Fibroblast of lung (primary cell): ENCODE measurements at places on chromosomes 13 and 19.

GRCh38 chr19:34461375-34462100 is 20.0 kb upstream of the WTIP start:
- DNase-seq: peak; percentile 30

DNA sequence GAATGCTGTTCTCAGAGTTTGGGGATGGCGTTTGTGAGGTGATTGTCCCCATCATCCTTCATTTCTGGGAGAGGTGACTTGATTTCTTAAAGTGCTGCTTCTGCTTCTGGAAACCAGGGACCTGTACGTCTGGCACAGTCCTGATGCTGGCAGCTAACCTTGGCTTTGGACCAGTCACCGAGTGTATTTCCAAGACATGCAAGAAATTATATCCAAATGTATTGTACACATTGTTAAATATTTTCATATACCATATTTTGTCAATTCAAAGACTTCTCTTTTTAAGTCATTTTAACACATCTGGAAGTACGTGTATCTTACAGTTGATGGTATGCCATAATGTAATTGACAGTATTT is 97.4 kb downstream of the ARHGEF7 start:
- DNase-seq: no peak

- DNase-seq: peak; percentile 81
Measured at GRCh38 chr19:6021878-6022569, 44.1 kb upstream of the RANBP3 start.

GRCh38 chr19:9847087-9847671 is 12.1 kb downstream of the PIN1 start:
- DNase-seq: peak; percentile 95

GRCh38 chr19:35565016-35565856 is 1.8 kb upstream of the ATP4A start:
- DNase-seq: no peak

DNA sequence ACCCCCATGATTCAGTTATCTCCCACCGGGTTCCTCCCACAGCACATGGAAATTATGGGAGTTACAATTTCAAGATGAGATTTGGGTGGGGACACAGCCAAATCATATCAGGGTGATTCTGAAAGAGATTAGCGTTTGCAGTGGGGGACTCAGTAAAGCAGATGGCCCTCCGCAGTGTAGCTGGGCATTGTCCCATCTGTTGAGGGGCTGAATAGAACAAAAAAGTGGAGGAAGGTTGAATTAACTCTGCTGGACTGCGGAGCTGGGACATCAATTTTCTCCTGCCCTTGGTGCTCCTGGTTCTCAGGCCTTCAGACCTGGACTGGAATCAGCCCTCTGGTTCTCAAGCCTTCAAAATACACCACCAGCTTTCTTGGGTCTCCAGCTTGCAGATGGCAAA is 55.2 kb upstream of the CACNA1A start:
- DNase-seq: no peak

- no peak for DNase-seq
Measured at GRCh38 chr19:20482721-20483120, 82.9 kb downstream of the ZNF737 start.

DNA sequence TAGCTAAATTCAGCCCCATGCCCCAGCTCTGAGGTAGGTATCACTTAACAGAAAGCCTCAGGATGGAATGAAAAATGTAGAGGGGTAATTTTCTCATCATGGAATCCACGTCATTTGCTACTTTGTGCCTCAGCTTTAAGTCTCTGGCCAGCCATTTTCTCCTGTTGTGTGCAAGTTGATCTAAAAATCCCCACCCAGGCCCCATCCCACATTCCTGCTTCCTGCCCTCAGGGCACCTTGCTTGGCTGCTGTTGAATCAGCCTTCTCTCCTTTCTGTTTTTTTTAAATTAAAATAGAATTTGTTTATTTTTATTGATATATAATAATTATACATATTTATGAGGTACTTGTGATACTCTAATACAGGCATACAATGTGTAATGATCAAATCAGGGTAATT is 179.9 kb upstream of the TSHZ3 start:
- DNase-seq: no peak

DNA sequence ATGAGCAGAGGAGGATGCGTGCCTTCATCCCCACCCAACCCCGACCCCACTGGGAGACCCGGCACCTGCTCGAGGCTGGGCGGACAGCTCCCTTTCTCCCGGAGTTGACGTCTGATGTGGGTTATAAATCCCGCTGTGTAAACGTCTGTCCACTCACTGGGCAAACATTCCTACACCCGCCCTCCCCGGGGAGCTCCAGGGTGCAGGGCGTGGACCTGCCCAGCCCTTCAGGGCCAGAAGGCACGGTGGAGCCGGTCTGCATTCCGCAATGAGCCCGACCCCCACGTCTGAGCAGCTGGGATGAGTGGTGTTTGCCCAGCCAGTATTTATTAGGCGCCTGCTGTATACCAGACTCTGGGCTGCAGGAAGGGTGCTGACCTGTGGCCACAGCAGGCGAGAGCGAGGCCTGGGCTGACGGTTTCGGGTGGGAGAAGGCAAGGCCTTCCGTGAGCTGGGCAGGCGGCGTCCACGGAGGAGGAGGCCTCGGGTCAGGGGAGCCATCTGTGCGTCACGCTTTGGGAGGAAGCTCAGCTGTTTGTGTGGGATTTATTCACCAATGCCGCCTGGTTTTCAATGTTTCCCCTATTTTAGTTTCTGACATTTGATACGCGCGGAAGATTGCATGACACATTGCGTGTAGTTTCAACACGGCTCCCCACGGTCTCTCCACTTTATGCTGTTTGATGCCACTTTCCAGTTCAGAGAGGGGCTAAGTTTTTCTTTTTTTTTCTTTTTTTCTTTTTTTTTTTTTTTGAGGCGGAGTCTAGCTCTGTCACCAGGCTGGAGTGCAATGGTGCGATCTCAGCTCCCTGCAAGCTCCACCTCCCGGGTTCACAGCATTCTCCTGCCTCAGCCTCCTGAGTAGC is 2.0 kb downstream of the MISP start:
- DNase-seq: peak; percentile 84

DNA sequence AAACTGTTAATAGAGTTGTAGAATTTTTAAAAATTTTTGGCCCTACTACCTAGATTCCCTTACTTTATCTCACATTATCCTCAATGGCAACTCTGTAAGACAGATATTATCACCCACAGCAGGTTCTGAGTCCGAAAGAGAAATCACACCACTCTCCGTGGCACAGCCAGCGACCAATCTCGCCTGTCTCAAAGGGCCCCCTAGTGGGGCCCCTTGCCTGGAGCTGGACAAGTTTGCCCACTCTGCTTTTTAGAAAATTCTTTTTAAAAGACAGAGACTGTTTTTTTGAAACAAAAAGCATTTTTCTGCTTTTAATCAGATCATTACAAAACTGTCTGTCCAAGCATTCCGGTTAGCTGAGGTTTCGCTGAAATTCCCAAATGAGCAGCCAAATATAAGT is 21.7 kb downstream of the PHF11 start:
- DNase-seq: no peak

DNA sequence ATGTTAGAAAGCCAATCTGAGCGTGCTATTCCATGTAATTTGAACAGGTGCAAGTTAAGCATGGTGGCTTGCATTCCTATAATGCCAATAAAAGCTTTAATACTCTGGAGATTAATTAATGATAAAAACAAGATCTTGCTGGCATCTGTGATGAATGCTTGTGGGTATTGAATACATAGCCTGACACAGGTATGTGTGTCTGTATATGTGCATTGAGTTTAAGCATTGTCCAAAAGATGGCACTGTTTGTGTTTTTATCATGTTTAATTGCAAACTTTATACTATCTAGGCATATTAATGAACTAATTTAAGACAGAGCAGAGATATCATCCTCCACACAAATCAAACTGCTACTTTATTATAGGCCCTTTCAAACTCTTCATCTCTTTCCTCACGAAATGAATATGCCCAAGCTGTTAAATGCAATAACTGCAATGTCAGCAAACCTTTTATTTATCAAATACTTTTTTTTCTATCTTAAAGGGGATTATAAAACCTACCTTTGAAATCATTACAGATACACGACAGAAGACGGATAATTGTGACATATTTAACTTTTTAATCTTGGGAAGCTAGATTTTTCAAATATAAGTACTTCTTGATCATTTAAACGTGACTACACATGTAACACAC is 86.5 kb downstream of the TNFSF11 start:
- peak; percentile 3 for DNase-seq

- DNase-seq: no peak
Measured at GRCh38 chr13:45297456-45298205, 43.4 kb downstream of the TPT1 start.

DNA sequence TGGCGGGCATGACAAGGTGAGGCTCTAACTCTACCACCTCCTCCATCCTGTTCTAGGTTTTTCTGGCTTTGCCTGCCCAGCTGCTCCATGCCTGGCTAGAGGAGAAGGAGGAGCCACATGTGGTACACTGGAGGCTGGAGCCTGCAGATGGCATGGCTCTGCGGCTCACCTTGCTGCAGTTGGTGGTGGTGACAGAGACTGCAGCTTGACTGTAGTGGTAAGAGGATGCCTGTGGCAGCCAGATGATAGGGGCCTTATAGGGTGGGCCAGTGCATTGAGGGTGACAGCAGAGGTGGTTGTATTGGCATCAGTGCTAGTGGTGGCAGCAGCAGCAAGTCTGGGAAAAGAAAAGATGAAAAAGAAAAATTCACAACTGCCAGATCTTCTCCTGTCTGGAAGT is 146.2 kb downstream of the TNFRSF19 start:
- DNase-seq: no peak

DNA sequence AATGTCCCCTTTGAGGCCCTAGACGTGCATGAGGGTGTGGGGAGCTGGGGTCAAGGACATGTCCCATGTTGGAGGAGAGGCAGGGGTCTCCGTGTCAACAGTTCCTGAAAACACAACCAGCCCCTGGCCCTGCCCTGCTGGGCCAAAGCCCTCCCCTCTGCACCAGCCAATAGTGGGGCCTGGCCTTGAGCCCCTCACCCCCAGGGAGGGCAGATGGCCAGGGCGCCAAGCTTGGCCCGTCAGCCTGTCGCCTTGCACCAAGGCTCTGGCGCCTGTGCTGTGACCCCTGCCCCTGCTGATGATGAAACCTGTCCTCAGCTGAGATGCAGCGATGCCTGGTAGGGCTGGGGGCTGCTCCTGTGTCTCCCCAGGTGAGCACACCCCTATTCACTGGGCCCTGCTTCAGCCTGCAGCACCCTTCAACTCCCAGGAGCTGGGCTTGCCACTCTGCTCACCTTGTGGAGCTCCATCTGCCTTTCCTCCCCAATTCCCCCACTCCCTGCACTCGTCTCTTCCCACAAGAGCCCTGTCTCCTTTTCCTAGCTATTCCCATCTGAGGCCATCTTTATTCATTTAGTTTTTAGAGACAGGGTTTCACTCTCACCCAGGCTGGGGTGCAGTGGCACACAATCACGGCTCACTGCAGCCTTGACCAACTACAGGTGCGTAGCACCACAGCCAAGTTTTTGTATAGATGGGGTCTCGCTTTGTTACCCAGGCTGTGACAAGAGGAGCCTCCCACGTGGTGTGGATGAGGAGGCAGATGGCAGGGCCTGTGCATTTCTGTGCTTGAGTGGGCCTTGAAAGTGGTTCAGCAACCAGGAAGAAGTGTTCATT is 2.1 kb upstream of the HAMP start:
- DNase-seq: no peak

GRCh38 chr13:49953560-49953959 is 17.4 kb upstream of the SPRYD7 start:
- DNase-seq: no peak

DNA sequence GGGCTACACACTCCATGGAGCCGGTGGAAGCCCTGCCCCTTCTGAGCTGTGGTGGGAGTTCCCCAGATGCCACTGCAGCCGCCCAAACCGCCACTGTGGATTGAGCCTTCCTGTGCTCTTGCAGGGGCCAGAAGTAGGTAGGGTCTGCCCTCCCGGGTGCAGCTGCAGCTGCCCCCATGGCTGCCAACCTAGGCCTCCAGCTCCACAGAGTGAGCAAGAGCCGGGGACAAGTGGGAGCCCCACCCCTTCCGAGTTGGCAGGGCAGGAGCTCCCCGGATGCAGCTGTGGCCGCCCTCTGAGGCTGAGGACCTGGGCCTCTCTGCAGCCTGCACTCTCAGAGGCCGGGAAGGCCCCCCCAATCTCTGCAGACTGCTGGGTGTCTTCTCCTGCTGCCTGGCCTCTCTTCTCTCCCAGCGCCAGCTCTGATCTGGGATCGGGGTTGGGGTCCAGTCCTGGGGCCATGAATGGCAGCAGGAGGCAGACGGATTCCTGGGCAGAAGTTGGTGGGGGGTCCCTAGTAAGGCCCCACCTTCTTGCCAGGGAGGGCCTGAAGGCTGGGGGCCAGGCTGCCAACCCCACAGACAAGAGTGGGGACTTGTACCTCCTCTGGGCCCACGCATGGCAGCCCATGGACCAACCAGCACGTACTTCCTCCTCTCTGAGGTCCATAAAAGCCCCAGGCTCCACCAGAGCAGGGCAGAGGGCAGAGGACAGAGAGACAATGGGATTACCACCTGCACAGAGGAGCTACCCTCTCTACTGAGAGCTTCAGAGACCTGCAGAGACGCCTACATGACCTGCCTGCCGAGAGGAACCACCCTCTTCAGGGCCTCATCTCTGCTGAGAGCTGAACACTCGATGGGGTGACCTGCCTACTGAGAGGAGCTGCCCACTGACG is 28.9 kb downstream of the AP2S1 start:
- DNase-seq: no peak

- DNase-seq: no peak
Measured at GRCh38 chr13:29689548-29689947, 94.1 kb upstream of the SLC7A1 start.

DNA sequence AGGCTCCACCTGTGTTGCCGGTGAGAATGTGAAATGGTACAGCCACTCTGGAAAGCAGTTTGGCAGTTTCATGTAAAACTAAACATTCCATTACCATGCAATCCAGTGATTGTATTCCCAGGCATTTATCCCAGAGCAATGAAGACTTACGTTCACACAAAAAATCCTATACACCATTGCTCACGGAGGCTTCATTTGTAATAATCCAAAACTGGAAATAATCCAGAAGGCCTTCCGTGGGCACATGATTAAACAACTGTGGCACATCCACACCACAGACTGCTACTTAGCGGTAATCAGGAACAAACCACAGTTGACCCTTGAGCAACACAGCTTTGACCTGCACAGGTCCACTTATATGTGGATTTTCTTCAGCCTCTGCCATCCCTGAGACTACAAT is 339.7 kb downstream of the MTUS2 start:
- DNase-seq: no peak

- peak; percentile 98 for DNase-seq
Measured at GRCh38 chr19:55486971-55487923, 989 bp upstream of the SSC5D start.

GRCh38 chr19:1064661-1065605 is 2.0 kb upstream of the ARHGAP45 start:
- DNase-seq: peak; percentile 67
